ENCODE measurements at places on chromosomes 6 and 20.

- no peak for DNase-seq
Observed at GRCh38 chr6:131736003-131736596, 25.3 kb upstream of the CTAGE9 start.

DNA sequence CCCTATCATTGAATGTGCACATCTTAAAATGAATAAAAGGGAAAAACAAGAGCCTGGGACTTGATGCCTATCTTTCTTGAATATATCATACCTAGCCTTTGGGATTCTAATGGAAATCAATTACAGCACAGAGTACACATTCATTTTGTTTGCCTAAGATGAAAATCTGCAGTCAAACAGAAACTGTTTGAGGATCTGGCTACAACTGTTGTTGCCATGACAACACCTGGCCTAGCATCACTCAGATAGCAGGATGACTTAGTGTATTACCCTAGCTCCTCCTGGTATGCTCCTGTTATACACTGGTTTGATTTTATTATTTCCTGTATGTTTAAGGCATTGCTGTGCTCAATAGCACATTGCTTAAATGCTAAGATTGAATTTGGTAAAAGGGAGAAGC lies 71.5 kb upstream of the LAMP5 start:
- DNase-seq, result no peak

GRCh38 chr6:15425947-15426346 lies 180.1 kb downstream of the JARID2 start:
- DNase-seq, result no peak

GRCh38 chr6:34143884-34144580 lies 1.9 kb downstream of the GRM4 start:
- peak; percentile 71 for DNase-seq

DNA sequence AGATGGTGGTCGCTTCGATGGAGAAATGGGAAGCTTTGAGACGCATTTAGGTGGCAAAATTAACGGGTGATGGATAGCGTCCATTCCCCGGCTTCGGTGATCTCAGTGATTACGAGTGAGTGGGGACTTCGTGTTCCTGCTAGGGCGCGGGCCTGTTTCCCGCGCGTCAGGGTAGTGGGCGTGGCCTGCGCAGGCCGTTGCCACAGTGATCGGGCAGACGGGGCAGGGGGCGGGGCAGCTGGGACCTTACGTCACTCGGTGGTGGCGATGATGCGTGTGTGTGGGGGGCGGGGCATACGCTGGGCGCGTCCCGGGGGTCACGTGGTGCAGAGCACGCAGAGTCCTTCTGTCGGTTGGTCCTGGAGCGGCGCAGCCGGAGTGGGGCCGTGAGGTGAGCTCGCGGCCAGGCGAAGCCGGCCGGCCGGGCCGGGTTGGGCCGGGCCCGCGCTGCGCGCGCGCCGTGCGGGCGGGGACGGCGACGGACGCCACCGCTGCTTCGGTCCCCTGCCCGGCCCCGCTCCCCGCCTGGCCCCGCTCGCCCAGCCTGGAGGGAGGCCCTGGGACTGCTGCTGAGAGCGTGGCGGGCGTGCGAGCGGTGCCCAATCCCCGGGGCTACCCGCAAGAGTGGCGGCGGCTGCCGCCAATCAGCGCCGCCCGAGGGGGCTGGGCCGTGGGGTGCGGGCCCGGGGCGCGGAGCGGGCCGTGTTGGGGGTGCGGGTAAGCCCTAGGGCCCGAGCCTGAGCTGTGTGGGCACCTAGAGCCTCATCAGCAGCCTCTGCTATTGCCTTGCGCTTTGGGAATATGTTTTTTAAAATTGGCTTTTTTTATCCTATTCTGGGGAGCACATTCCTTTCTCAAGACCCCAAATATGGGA lies at the start of gene PHF20:
Gene PHF20 (plus strand): TSS at position 327 of the 874 bp plus-strand sequence. CDS start 29,508 bp downstream, outside the sequence.
- peak; percentile 100 for DNase-seq

GRCh38 chr6:145632971-145633370 lies 102.3 kb downstream of the EPM2A start:
- no peak for DNase-seq

DNA sequence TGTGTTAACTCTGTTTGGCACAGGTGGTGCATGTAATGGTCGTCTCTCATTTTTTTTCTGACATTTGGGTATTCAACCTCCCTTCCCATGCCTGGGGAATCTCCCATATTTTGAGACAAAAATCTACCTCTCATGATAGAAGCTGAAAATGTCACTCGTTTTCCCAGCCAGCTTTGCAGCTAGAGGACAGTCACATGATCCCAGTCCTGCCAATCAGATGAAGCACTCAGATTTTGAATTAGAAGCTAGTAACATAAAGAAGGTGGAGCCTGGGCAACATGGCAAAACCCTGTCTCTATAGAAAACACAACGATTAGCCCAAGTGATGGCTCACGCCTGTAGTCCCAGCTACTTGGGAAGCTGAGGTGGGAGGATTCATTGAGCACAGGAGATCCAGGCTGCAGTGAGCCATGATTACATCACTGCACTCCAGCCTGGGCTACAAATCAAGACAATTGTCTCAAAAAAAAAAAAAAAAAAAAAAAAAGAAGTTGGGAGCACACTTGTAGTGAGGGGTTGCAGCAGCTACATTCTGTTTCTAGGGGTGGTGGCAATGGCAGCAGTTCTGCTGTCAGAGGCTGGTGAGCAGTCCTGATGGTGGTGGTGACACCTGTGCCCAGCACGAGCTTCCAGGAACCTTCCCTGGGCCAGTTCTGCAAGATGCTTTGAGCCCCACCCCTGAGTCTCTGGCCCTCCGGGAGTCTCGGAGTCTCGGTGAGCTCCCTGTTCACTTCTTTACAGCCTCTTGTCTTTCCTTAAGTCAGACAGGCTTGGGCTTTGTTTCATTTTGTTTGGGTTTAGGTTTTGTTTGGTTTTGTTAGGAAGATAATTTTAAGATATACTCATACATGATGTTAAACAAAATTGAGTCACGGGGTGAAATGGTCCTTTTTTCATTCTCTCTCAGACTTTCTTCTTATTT lies 94.1 kb upstream of the KCNG1 start:
- DNase-seq, result no peak

GRCh38 chr6:98847779-98848538 lies 13.6 kb downstream of the POU3F2 start:
- peak; percentile 6 for DNase-seq

- DNase-seq, result no peak
Observed at GRCh38 chr6:89495961-89496535, 63.1 kb downstream of the ANKRD6 start.

GRCh38 chr6:138035070-138035469 lies 72.1 kb downstream of the PERP start:
- no peak for DNase-seq

DNA sequence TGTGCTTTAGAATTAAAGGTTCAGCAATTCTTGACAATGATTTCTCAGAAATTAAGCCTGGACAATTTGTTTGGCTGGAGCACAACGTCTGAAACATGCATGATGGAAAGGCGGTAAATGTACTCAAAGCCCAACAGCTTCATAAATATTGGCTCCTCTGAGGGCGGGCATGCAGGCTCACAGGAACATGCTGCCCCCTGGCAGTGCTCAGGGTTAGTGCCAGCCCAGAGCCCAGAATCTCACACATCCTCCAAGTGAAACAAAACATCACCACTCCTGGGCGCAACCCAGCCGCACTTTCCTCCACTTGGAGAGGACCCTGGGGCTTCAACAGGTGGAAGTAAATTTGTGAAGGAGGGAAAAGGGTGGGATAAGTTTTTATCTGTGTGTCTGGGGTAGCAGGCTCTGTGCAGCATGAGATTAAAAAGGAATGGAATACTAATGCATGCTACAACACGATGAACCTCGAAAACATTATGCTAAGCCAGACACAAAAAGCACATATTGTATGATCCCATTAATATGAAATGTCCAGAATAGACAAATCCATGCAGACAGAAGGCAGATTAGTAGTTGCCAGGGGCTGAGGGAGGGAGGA lies 54.1 kb upstream of the PTPRT start:
- DNase-seq, result peak; percentile 3

DNA sequence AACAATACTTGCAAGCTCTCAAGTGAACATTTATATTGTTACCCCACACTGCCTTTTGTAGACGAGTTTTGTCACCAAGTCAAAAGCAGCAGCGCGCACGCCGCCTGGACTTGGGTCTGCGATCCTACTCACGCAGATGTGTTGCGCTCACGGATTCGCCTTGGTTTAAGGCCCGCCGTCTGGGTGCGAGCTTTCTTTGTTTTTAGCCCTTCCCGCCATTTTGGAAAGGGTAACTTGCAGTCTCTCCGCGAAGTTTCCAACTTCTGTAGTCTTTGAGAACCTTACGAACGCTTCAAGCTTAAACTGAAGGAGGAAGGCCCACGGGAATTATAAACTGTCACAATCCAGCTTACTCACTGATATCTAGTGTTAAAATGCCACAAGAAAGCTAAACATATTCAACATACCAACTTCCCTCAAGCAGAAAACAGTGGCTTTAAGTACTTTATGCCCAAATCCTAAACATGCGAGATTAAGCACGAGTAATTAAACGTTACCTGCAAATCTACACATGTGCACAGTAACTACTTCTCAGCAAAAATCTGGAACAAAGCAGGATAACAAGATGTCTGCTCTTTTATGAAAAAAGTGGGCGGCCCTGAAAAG lies 80.4 kb upstream of the BTN3A2 start:
- DNase-seq, result peak; percentile 70

DNA sequence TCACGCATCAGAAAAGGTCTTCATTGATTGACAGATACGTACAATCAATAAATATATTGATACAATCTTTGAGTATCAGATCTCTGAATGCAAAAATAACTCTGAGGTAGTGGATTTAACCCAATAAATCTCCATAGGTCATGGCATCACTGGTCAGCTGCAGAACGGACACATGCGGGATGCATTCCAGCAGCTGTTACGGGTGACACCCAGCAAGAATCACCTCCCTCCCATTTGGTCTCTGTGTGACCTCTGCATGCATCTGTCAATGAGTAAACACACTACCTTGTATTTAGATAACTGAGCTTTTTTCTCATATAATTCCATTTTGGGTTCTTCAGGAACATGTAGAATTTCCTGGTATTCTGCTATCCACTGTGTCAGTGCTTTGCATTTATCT lies 285.4 kb downstream of the SYNE1 start:
- no peak for DNase-seq

- no peak for DNase-seq
Observed at GRCh38 chr20:39021748-39022147, 59.6 kb downstream of the DHX35 start.

DNA sequence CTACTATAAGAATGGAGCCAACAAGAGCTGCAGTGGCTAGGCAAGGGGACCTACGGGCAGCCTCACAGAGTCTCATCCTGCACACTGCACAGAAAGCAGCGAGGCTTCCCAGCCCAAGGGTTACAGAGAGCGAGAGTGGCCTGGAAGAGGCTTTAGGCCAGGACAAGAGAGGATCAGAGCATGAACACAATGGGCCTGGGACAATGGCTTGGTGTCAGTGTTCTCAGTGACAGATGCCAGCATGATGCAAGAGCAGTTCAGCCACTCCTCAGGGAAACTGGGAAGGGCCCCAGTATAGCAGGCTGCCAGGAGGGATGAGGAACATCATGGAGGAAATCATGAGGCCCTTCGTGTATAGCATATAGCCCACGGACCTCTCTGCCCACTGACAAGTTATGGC lies 108.0 kb downstream of the NUS1 start:
- no peak for DNase-seq

- peak; percentile 81 for DNase-seq
Observed at GRCh38 chr6:159134701-159135364, 34.4 kb upstream of the FNDC1 start.

DNA sequence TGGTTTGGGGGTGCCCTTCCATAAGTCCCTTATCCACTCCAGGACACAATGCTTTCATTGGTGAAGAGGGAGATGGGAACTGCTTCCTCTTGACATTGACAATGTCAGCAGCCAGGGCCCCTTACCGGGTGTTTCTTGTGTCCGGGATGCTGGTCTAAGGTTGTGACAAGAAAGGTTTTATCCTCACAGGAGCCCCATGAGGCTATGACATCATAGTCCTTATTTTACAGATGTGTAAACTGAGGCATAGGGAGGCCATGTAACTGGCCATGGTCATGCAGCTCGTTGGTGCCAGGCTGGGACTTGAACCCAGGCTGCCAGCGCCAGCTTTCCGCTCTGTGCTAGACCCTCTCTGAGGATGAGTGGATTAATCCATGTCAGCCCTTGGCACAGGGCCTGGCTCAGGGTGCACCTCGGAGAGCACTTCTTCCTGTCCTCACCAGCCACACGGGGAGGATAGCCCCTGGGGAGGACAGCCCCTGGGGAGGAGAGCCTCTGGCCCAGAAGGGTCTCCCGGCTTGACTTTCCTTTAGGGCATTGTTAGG lies 157.3 kb downstream of the SYCP2 start:
- DNase-seq, result no peak

GRCh38 chr20:21505161-21505809 lies 8.6 kb downstream of the NKX2-2 start:
- peak; percentile 88 for DNase-seq

DNA sequence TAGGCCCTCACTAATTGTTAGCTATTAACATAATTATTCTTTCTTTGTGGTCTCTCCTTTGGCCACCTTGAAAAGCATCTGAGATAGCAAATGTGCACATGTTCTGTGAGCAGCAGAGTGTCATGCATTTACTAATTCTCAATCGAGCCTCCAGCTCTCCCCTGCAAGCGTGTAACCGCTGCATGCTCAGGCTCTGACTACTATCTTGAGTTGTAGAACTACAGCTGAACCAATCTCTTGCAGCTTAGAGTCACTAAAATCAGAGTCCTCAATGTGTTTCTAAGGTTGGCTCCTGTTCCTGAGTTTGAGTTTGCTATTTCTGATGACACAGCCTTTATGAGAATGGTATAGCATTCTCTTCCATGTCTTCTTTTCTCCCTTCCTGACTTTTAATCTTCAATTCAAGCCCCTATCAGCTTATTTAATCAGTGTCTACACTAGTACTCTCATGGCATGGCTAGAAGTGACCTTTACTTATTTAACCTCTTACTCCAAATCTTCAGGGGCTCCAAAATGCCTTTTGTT lies 65.5 kb downstream of the PPP1R3G start:
- DNase-seq, result no peak

- no peak for DNase-seq
Observed at GRCh38 chr6:14770040-14770439, 475.8 kb upstream of the JARID2 start.

GRCh38 chr6:121794630-121795029 lies 359.2 kb downstream of the GJA1 start:
- DNase-seq, result no peak

DNA sequence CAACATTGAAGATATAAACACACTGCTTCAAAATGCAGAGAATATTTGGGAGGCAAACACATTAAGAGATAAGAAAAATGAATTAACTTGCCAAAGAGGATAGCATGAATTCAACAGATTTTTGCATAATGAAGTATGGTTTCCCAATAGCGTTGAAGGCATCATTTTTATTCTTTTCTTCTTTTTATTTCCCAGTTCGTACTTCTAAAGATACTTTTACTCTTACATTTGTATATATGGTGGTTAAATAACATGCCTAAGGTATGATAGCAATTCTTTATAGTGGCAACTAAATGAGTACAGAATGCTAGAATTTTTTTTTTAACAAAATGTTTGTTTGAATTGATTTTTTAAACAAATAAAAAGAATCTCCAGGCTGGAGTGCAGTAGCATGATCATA lies 473.4 kb upstream of the MARCKS start:
- no peak for DNase-seq

DNA sequence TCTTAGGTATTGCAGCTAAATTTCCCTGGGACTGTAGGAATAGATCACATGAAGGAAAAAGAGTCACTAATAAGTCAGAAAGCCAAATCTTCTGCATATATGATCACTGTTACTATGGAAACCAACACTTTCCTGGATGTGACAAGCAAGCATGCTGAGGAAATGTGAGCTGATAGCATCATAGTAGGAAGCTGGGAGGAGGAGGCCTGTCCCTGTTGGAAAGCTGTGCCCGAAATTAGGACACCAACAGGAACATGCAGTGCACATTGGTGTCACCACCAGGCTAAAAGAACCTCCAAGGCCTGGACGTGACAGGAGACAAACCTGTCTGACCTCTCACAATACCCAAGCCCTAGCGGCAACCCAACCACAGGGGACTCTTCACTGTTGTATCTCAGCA lies 181.9 kb upstream of the PCSK2 start:
- no peak for DNase-seq
